Kidney (tissue), 22 donors: ENCODE measurements at places on chromosomes 12 and 14. TPM values are rescaled to one million over a fixed set of nuclear protein-coding genes. Genes with fewer than 3 reads are reported as not detected.

FAM90A1 gene
- 0.54 TPM for total RNA-seq

- no peak for DNase-seq
Measured at GRCh38 chr14:96799489-96800054, 2.4 kb downstream of the VRK1 start.

GRCh38 chr12:12488296-12488695, 74.4 kb downstream of the DUSP16 start:
- DNase-seq, result no peak

GRCh38 chr12:123027726-123028445, 47.4 kb downstream of the ARL6IP4 start:
- DNase-seq, result peak; percentile 55

IL22 gene
- total RNA-seq, result not detected

- no peak for DNase-seq
Measured at GRCh38 chr12:29242921-29243431, 93.9 kb downstream of the FAR2 start.

DNA sequence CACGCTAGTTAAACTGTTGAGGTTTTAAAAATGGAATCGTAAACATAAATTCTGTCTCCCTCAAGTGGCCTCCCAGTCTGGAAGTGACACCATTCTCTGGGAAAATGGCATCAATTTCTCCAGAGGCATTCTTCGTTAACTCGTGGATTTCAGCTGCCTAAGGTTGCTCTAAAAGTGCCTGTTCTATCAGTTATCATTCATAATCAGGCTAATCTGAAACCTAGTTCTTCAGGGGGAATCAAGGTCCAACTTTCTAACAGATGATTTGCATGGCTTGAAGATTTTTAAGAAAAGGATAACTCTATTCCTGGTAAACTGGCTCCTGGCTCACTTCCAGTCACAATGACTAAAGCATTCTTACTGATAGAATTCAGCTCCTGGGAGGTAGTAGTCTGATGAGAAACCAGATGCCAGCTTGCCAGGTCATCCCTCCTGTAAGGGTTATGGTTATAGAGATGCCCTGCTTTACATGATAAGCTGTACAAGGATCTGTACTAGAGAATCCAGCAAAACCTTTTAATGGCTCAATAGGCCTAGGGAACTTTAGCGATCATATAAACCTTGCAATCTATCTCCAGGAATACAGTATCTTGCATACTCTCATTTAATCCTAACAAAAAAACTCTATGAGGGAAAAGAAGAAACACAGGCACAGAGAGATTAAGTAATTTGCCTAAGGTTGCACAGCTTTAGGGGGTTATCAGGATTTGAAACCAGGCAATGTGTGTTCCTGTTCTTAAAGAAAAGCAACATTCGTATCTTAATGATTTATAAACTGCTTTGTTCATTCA, 1.5 kb downstream of the L3HYPDH start:
- DNase-seq, result peak; percentile 25

- DNase-seq, result no peak
Measured at GRCh38 chr12:103640410-103640809, 53.3 kb downstream of the STAB2 start.

GRCh38 chr14:22650046-22650739, 6.0 kb upstream of the OR6J1 start:
- no peak for DNase-seq

DNA sequence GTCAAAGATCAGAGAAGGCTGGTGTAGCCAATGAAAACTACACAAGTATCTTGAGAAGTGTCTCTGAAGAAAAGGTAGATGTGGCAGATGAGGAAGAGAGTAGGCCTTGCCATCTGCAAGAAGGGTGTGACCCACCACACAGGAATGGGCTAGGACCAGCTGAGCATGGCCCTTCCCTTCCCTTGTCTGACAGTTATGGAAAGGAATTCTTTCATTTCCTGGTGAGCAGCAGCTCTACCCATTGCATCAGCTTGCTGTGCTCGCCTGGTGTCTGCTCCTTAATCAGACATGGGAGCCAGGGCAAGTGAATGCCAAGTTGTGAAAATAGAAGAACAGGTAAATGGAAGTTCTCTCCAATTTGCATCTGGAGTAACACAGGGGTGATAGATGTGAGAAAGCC, 145.2 kb upstream of the KRR1 start:
- DNase-seq, result no peak

DNA sequence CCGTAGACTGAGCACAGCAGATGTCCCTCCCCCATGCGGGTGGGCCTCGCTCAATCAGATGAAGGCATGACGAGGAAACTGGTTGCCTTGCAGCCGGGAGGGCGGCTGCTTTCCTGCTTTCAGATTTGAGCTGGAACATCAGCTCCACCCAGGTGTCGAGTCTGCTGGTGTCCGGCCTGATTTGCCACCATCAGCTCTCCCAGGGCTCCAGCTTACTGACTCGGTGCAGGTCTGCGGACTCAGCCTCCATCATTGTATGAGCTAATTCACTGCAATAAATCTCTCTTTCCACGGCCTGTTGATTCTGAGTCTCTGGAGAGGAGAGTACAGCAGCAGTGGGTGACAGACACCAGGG, 156.2 kb downstream of the KIF26A start:
- DNase-seq, result peak; percentile 42

DNA sequence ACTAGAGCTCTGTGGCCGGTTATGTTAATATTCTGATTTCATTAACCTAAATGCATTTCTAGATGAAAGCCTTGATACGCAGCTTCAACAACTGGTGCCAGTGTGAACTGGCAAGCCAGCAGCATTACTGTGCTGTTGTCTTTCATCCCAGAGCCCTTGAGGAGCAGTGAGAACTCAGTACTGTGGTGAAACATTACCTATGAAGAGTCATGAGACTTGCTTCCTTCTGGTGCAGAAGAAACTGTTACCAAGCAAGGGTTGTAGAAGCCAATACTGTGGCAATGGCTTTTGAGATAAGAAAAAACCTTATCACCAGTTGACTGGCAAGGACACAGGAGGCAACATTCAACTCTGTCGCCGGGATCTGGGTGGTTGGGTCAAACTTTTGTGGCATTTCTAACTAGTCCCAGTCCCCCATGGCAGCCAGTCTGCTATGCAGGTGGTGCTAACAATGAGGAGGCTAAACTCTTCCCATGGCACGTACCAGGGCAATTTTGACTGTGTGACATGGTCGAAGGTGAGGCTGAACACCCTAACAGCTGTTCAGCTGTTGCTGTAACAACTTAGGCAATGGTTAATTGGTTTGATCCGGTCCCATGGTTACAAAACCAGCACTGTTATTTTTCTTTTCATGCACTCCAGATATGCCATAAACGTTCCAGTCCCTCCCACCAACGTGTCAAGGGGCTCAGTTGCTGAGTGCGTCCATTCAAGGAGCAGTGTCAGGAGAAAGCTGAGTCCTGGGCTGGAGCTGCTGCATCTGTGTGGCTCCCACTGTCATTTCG, 12.6 kb upstream of the LGALS3 start:
- DNase-seq, result no peak

TAS2R46 gene
- 1.6 TPM for total RNA-seq

DNA sequence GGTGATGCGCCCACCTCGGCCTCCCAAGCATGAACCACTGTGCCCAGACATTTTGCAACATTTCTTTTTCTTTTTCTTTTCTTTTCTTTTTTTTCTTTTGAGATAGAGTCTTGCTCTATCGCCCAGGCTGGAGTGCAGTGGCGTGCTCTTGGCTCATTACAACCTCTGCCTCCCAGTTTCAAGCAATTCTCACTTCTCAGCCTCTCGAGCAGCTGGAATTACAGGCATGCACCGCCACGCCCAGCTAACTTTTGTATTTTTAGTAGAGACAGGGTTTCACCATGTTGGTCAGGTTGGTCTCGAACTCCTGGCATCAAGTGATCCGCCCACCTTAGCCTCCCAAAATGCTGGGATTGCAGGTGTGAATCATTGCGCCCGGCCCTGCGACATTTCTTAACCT, 7.6 kb upstream of the CDC42BPB start:
- DNase-seq, result no peak

GRCh38 chr12:13215056-13215455, 18.5 kb downstream of the EMP1 start:
- DNase-seq, result no peak

- DNase-seq, result no peak
Measured at GRCh38 chr12:31298515-31298910, 27.4 kb downstream of the SINHCAF start.

TTC8 gene
- 17.2 TPM for total RNA-seq

RNASE8 gene
- not detected for total RNA-seq

DNA sequence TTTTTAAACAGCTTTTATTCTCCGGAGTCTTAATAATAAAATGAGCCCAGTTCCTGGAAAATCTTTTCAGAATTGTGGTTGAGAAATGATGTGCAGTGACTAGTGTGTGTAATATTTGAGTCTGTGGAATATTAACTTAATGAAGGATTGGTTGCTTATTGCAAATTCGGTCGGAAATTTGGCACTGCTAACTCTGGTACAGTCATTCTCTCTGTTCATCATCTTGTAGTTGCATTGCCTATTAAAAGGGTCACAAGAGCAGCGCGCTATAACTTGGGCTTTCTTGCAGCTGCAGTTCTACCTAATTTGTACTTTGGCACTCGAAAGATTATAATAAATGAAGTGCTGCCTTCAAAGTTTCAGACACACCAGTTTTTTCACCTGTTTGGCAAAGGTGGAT, 146.0 kb downstream of the FLRT2 start:
- no peak for DNase-seq

- DNase-seq, result peak; percentile 74
Measured at GRCh38 chr14:64704743-64705380, 638 bp downstream of the PLEKHG3 start.

DNA sequence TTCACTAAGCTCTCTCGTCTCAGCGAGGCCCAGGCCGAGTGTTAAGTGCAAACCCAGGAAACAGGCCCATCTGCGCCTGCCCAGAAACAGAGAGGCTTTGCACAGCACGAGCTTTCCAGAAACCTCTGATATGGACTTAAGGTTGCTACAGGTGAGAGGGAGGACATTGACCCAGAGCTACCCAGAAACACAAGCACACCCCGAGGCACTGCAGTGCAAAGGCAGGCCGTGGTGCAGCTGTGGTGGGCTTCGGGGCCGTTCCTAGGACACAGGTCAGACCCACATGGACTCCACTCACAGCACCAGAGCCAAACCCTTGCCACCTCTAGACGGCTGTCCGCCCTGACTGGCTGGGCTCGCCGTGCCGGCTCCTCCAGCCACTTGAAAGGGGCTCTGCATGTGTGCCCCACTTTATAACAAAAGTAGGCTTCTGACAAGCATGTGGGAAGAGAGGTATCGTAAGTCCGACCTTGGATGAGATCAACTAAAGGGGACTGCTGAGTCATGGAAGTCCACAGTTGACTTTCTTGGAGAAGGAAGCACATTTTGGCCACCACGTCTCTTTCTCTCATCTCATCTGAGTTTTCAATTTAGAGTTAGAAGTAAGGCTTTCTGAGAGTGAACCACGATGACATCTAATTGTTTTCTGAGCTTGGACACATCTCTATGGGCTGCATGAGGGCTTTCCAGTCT, 38.2 kb downstream of the CACNA2D4 start:
- DNase-seq, result no peak

DNA sequence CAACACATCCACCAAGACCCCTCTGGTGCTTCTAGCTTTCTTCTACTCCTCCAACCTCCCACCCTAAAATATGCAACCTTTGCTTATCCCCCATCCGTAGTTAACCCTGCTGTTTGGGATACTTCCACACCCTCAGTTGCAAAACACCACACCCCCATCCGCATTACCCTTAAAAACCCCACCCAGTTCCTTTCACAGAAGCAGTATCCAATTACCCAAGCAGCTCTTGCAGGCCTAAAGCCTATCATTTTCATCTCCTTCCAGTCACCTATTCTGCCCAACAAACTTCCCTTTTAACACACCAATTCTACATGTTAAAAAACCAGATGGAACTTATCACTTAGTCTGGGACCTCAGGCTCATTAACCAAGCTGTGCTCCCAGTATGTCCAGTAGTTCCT, 88.2 kb downstream of the TMTC3 start:
- no peak for DNase-seq

GRCh38 chr12:59708484-59708883, 112.7 kb downstream of the SLC16A7 start:
- no peak for DNase-seq

DNA sequence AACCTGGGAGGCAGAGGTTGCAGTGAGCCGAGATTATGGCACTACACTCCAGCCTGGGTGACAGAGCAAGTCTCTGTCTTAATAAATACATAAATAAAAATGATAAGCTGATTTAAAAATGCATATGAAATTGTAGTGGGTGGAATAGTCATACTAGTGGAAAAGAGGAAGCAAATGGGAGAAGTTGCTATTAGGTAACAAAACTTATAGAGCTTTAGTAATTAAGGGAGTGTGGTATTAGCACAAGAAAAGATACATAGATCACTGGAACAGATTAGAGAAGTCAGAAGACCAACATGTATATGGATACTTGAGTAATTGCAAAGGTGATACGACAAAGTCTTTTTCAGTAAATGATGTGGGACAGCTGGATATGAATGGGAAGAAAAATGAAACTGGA, 26.5 kb downstream of the TECPR2 start:
- DNase-seq, result no peak

DNA sequence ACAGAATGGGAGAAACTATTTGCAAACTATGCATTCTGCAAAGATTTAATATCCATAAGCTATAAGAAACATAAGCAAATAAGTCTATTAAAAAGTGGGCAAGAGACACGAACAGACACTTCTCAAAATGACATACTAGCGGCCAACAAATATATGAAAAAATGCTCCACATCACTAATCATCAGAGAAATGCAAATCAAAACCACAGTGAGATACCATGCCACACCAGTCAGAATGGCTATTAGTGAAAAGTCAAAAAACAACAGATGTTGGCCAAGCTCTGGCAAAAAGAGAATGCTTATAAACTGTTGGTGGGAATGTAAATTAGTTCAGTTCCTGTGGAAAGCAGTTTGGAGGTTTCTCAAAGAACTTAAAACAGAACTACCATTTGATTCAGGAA, 121.3 kb downstream of the KCNMB4 start:
- no peak for DNase-seq

PLEKHG7 gene
- 1.5 TPM for total RNA-seq

- peak; percentile 55 for DNase-seq
Measured at GRCh38 chr12:120466560-120467315, 2.8 kb downstream of the SRSF9 start.

DNA sequence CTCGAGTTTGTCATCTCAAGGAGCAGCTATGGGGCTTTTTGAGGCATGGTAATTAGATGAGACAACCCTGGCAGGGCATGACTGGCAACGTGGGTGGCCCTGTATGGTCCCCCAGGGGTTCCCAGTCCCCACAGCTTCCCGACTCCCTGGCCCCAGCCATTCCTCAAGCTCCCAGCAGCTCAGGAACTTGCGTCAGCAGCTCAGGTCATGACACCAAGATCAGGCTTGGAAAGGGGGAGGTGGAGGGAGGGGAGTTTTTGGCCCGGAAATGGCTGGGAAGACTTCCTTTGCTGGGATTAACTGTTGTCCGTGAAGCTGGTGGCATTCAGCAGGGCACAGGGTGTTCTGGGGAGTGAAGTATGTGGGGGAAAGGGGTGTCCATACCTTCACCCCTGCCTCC, 10.4 kb upstream of the NRIP2 start:
- DNase-seq, result peak; percentile 53

NPFF gene
- not detected for total RNA-seq

PTPRQ gene
- total RNA-seq, result 0.25 TPM

DNA sequence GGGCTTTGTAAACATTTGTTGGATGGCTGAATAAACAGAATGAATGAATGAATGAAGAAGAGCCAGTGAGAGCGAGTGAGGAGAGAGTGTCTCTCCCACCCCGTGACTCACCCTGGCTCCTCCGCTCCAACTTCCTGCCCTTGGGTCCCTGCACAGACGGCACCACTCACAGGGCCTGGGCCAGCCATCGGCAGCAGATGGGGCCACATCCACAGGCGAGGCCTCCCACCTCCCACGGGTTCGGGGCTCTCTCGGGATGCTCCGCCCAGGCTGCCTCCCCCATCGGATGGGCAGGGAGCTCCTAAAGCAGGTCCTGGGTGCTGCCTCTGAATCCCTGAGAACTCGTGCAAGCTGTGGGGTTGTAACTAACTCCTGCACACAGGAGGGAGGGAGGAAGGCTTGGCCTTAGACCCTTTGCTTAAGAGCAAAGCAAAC, 41.3 kb downstream of the CCNK start:
- peak; percentile 39 for DNase-seq
